ENCODE measurements at places on chromosomes 4 and X. TPM values are rescaled to one million over a fixed set of nuclear protein-coding genes. Genes with fewer than 3 reads are reported as not detected.
A peak's percentile ranks its signal among the peaks of the same experiment; 100 is the strongest.

DNA sequence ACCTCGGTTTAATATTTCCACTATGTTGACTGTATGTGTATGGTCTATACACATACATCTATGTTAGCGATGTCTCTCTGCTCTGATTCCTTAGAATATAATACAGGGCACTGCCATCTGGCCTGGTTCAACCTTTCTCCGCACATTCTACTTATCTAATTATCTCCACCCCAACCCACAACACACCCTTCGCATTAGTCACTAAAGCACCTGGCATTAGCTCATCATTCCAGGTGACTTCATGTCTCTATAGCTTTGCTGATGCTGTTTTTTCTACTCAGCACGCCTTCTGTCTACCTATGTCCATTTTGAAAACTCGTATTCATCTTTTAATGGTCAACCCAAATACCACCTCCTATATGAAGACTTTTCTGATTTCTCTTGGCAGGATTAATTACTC, 425.2 kb upstream of the RASGEF1B start:
- no peaks in the 10 kb centered on the region for H3K4me1 ChIP-seq
- no peak overlapping the region for H3K27ac ChIP-seq
- H3K36me3 ChIP-seq, result no peaks in the 10 kb centered on the region
- H3K4me3 ChIP-seq, result no peak overlapping the region

DNA sequence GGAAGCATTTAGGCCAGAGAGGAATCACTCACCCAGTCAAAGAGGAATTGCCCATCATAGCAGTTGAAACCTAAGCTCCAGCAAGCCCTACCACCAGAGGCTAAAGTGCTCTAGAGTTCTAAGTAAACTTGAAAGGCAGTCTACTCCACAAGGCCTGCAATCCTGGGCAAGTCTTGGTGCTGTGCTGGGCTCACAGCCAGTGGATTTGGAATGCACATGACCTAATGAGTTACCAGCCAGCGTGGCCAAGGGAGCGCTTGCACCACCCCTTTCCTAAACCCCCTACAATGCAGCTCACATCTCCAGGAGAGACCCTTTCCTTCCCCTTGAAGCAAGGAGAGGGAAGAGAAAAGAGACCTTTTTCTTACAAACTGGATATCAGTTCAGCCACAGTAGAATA, 445.7 kb downstream of the GASK1B start:
- no peaks in the 10 kb centered on the region for H3K36me3 ChIP-seq
- no peak for DNase-seq
- H3K27me3 ChIP-seq, result no peaks in the 10 kb centered on the region
- H3K27ac ChIP-seq, result no peak overlapping the region
- no peaks in the 10 kb centered on the region for H3K4me1 ChIP-seq
- no peak overlapping the region for H3K4me3 ChIP-seq

DNA sequence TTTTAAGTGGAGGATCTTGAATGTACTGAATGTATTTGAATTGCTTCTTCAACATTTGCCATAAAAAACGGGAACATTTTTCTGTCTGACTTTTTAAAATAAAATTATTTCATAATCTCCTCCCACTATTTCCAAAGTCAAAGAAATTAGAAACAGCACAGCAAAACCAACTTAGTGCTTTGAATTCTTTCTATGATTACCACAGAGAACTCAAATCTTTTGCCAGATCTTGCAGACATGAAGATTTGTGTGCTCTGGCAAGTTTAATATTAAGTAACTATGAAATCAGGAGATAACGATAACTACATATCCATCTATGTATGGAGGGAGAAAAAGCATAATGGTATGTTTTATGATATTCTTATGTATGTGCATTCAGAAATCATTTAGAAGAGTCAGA, 982.2 kb downstream of the PCDH7 start:
- H3K4me1 ChIP-seq, result no peaks in the 10 kb centered on the region
- no peak overlapping the region for H3K27ac ChIP-seq
- no peaks in the 10 kb centered on the region for H3K27me3 ChIP-seq
- DNase-seq, result no peak
- H3K4me3 ChIP-seq, result no peak overlapping the region
- no peaks in the 10 kb centered on the region for H3K36me3 ChIP-seq

DNA sequence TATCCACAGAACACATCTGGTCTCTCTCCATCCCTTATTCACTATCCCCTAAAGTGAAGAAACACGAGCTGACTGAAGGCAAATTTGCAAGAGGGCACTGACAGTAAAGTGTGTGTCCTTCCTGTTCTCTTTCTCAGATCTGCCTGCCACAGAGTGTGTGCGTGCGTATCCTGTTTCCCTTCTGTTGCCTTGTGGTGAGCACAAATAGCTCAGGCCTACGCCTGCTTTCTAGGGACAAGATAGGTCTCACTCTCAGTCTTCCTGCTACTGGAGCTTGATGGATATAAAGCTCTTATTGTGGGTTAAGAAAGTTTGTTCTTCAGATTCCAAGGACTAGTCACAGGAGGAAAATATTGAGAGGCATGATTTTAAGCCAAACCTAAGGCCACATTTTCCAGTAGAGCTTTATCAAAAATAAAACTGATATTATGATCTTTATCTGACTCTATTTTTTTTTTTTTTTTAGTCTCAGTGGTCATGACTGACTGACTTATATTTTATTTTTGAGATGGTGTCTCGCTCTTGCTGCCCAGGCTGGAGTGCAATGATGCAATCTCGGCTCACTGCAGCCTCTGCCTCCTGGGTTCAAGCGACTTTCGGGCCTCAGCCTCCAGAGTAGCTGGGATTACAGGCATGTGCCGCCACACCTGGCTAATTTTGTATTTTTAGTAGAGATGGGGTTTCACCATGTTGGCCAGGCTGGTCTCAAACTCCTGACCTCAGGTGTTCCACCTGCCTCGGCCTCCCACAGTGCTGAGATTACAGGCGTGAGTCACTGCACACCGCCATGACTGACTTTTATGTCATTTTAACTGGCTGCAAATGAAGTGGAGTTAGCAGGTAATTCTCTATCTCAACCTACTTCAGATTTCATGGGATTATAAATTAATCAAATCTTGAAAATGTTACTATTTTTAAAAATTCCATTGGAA, 140.3 kb upstream of the SH3RF1 start:
- peaks cover 13% of the 10 kb centered on the region for H3K4me1 ChIP-seq
- no peaks in the 10 kb centered on the region for H3K36me3 ChIP-seq
- peak; percentile 38 for DNase-seq
- H3K4me3 ChIP-seq, result no peak overlapping the region
- no peak overlapping the region for H3K27ac ChIP-seq

GRCh38 chrX:112731793-112732192, 52.1 kb upstream of the LHFPL1 start:
- no peak overlapping the region for H3K4me3 ChIP-seq
- no peaks in the 10 kb centered on the region for H3K27me3 ChIP-seq
- no peaks in the 10 kb centered on the region for H3K36me3 ChIP-seq
- H3K4me1 ChIP-seq, result no peaks in the 10 kb centered on the region

RADX gene
- 15.5 TPM for total RNA-seq
